H9 (cell line): ENCODE measurements at places on chromosomes 5 and 9.

GRCh38 chr5:134920848-134921575 lies 16.1 kb downstream of the PCBD2 start:
- no peak for DNase-seq
- no peaks in the 10 kb centered on the region for H3K4me1 ChIP-seq
- peaks cover 4% of the 10 kb centered on the region; the same call in 1 of the 3 replicates for H3K36me3 ChIP-seq
- H3K27me3 ChIP-seq = no peaks in the 10 kb centered on the region
- no peak overlapping the region for H3K4me3 ChIP-seq
- no peak overlapping the region for H3K27ac ChIP-seq

DNA sequence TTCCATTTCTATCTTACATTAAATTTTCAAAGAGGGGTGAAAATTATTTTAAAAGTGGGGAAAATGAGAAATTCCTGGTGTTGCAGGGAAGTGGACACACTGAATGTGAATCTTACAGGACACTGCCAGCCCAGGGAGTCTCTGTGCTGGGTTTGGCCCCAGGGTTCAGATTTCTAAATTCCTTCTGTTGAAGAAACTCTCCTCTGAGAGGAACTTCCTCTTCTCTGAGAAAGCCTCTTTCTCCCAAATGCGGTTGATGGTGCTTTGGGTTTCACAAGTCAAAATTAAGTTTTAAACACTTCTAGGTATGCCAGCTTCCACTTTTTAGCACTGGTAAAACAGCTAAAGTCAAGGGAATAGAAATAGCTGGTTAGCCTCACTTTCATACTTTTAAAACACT lies 317.9 kb upstream of the ITGA1 start:
- H3K36me3 ChIP-seq = no peaks in the 10 kb centered on the region
- no peaks in the 10 kb centered on the region for H3K27me3 ChIP-seq
- no peak overlapping the region for H3K4me3 ChIP-seq
- H3K27ac ChIP-seq = no peak overlapping the region
- no peaks in the 10 kb centered on the region for H3K4me1 ChIP-seq

GRCh38 chr5:132254321-132254977 lies 3.0 kb upstream of the PDLIM4 start:
- no peaks in the 10 kb centered on the region; the same call in 1 of the 2 replicates for H3K27me3 ChIP-seq
- peaks cover 4% of the 10 kb centered on the region; the same call in 1 of the 2 replicates for H3K4me1 ChIP-seq
- no peak overlapping the region for H3K27ac ChIP-seq
- no peaks in the 10 kb centered on the region for H3K36me3 ChIP-seq

- no peak overlapping the region for H3K4me3 ChIP-seq
- H3K27me3 ChIP-seq = peaks cover 38% of the 10 kb centered on the region
- peak; percentile 62 for DNase-seq
- H3K27ac ChIP-seq = no peak overlapping the region
- no peaks in the 10 kb centered on the region; the same call in 2 of the 3 replicates for H3K36me3 ChIP-seq
- no peaks in the 10 kb centered on the region for H3K4me1 ChIP-seq
These were observed 8.1 kb downstream of the MCIDAS start for GRCh38 chr5:55218967-55219366.

DNA sequence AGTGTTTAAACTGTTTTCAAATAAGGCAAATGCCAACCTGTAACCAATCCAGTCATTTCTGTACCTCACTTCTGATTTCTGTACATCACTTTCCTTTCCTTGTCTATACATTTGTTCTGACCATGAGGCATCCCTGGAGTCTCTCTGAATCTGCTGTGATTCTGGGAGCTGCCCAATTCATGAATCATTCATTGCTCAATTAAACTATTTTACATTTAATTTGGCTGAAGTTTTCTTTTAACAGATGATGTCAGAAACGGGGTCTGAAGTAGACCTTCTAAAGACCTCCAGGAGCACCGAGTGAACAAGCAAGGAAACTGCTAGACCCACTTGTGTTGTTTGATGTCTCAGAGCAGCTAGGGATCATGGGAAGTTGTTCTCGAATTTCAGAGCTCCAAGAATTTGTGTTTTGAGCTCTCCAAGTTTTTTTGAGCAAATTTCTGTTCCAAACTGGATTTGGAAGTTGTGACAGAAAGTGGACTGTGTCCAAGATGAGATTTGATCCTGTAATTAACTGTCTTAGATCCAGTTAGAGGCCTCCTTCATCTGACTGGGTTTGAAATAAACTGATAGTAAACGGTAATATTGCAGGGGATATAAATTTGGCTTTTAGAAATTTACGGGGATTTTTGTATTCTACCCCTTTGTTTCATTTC lies 490.8 kb upstream of the ST8SIA4 start:
- no peaks in the 10 kb centered on the region for H3K27me3 ChIP-seq
- H3K27ac ChIP-seq = no peak overlapping the region
- H3K4me3 ChIP-seq = no peak overlapping the region
- H3K4me1 ChIP-seq = no peaks in the 10 kb centered on the region
- H3K36me3 ChIP-seq = peaks cover 16% of the 10 kb centered on the region
- DNase-seq = no peak

DNA sequence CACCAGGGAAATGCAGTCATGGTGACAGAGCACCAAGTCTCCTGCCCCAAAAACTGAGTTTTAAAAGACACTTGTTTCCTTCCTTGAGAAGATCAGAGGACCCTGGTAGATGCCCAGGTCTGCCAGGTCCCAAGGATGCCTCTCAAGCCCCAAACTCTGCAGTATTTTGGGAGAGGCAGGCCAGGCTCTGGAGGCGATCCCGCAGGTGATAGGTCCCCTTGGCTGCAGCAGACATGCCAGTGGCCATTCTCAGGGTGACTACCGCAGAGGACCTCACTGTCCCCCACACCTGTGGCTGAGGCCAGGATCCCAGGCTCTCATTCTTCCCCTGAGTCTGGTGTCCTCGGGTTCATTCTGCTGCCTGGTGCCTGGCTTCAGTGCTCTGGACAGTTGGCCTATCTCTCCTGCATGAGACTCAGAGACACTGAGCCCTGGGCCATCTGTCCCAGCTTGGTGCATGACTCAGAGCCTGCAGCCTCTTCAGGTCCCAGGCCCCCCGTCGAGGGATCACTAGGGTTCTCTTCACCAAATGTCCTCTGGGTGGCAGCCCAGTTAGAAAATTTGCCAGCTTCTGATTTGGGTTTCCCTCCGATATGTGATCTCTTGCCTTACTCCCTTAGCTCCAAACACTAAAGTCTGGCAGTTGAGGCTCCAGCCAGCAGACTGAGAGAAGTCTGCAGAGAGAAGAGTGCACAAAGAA lies 59.7 kb upstream of the GARNL3 start:
- H3K27ac ChIP-seq = no peak overlapping the region
- DNase-seq = peak; percentile 38
- no peaks in the 10 kb centered on the region; the same call in 1 of the 2 replicates for H3K4me1 ChIP-seq

DNA sequence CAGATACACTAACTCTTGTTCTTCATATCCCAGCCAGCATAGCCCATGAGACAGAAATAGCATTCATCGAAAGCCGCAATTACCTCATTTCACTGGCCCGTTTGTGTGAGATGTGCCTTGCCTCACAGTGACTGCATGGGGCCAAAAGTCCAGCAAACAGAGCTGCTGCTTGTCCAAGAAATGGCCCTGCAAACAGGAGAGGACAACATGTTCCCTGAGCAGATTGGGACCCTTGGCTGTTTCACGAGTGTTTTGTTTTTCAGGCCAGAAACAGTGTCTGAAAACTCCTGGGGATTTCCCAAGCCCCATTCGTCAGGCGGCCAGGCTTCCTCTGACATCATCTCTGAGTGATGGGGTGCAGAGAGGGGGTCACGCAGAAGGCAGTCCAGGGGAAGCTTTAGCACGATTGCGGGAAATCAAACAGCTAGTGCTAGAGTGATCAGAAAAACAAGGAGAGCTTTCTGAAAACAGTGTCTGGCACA lies 503.6 kb upstream of the PAPPA start:
- H3K27me3 ChIP-seq = no peaks in the 10 kb centered on the region
- H3K27ac ChIP-seq = no peak overlapping the region
- no peak overlapping the region for H3K4me3 ChIP-seq

DNA sequence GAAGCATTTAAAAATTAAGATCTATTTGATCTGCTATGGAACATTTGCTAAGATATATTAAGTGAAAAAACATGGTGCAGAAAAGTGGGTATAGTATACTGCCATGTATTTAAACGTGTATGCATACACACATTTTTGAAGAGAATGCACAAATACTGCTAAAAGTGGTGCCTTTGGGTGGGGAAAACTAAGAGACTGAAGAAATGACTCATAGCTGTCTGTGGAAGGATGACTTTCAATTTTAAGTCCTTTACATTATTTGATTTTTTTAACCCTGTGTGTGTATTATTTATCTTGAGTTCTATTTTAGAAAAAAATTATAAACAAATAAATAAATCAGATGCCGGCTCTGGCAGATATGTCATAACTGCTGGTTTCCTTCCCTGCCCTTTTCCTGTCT lies 120.7 kb upstream of the SLIT3 start:
- no peak overlapping the region for H3K27ac ChIP-seq
- H3K4me1 ChIP-seq = peaks cover 5% of the 10 kb centered on the region; the same call in 1 of the 2 replicates

- peaks cover 12% of the 10 kb centered on the region for H3K36me3 ChIP-seq
- no peak for DNase-seq
- H3K27ac ChIP-seq = no peak overlapping the region
- no peaks in the 10 kb centered on the region for H3K27me3 ChIP-seq
- no peak overlapping the region for H3K4me3 ChIP-seq
These were observed 186.0 kb downstream of the NR2F1-AS1 start for GRCh38 chr5:93395010-93395409.

DNA sequence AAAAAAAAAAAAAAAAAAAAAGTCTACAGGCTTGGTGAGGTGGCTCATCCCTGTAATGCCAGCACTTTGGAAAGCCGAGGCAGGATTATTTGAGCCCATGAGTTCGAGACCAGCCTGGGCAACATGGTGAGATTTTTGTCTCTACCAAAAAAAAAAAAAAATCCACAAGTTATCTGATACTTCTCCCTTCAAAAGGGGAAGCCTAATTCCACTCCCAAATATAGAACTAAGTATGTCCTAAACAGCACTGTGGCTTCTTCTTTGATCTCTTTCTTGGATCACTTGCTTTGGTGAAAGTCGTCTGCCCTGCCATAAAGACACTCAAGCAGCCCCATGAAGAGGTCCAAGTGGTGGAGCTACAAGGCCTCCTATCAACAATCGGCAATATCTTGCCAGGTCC lies 18.8 kb upstream of the STING1 start:
- H3K4me1 ChIP-seq = peaks cover 3% of the 10 kb centered on the region; the same call in 1 of the 2 replicates
- H3K36me3 ChIP-seq = peaks cover 6% of the 10 kb centered on the region; the same call in 1 of the 2 replicates
- no peak overlapping the region for H3K27ac ChIP-seq

DNA sequence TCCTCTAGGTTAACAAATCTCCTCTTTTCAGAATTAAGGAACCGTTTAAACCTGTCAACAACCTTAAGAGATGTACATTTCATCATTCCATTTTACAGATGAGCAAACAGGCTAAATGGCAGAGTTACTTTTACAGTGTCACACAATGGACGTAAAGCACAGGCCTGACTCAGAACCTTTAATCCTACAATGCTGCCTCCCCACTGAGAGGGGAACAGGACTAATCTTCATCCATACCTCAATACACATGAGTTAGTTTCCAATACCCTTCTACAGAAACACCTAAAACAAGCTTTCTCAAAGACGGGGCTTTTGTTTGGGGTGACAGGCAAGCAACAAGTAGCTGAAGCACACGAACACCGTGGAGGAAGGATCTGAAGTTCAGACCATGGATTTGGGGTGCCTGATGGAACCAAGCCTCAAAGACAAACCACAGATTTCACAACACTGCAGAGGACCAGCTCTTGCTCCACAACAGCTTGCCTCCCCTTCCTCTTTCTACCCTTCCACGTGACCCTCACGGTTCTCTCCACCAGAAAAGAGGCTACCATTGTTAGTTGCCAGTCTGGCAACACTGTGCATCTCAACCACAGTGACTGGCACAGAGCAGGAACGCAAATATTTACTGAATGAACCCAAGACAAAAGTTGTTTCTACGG lies 1.8 kb downstream of the RNF130 start:
- H3K4me1 ChIP-seq = peaks cover 8% of the 10 kb centered on the region; the same call in 1 of the 2 replicates
- H3K4me3 ChIP-seq = peak overlapping the region; percentile 96
- peaks cover 3% of the 10 kb centered on the region; the same call in 1 of the 2 replicates for H3K27me3 ChIP-seq
- DNase-seq = no peak
- peaks cover 24% of the 10 kb centered on the region for H3K36me3 ChIP-seq

DNA sequence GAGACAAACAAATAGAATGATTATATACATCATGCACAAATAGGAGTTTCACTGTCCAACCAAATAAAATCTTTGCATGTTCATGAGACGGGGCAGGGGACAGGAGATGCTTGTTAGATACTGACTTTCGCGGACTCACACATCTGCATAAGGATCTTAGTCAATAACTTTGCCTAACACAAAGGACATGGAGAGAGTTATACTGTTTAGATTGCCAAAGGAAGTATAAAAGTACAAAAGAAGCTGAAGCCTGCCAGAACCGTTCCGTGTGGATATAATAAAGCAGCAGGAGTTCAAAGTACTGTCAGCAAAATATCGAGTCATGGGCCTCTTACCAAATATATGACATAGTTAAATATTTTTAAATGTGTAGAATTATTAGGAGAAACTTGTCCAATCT lies 1148.4 kb downstream of the EFNA5 start:
- H3K27ac ChIP-seq = no peak overlapping the region
- H3K4me1 ChIP-seq = no peaks in the 10 kb centered on the region; the same call in 1 of the 2 replicates
- H3K4me3 ChIP-seq = no peak overlapping the region
- DNase-seq = no peak
- no peaks in the 10 kb centered on the region for H3K36me3 ChIP-seq

DNA sequence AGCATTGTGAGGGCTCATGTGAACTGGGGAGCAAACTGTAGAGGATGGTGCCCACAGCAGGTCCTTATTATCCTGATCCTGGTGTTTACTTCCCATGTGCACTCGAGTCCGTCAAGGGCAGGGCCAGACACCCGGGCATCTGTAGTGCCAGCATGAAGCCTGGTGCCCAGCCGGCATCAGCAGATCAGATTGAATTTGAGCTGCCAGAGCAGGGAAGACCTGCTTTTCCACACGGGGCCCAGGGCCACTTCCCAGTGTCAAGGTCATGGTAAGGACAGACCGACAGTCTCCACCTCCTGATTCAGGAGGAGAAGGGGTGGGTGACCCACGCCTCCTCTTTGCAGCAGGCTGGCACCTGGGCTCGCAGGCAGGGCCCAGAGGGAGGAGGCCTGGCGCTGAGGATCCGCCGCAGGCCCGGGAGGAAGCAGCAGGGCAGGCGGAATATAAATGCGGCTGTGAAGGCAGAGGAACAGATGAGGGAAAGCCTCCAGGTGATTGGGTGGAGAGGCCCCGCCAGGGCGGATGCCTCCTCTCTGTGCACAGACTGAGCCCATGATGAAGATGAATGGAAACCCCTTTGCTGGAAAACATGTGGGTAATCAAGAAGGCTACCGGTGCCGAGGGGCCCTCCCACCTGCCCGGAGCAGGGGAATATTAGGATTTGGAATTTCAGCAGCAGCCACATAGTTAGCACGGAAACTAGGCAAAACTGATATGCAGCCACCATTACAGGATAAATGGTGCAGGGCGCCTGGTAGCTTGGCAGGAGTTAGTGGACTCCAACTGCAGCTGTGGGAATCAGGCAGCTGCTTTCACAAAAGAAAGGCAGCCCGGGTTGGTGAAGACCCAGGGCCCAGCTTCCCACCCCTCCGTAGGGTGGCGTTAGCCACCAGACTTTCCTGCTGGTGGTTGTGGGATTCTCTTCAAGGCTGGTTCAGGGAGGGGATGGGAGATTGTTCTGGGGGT lies 114.9 kb downstream of the GAPVD1 start:
- DNase-seq = no peak
- no peaks in the 10 kb centered on the region for H3K36me3 ChIP-seq
- no peak overlapping the region for H3K27ac ChIP-seq
- no peak overlapping the region for H3K4me3 ChIP-seq

DNA sequence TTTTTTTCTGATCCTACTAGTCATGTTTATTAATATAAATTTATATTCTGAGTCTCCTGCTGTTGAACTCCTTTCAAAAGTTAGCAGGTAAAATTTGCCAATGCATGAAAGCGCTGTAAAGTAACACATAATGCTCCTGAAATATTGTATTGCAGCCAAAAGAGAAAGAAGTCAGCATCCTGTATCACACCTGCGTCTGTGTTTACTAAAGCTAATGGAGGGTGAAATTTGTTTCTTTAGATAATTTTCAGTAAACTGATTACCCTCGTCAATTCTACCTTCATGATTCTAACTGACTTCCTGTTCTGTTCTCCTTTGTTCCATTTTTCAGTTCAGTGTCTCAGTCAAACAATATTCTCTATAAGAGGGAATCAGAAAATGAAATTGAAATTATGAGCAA lies 415.4 kb downstream of the CDH9 start:
- H3K36me3 ChIP-seq = no peaks in the 10 kb centered on the region
- H3K27me3 ChIP-seq = no peaks in the 10 kb centered on the region
